CMK (cell line): ENCODE measurements at places on chromosomes 4 and X.

- DNase-seq, result no peak
Observed at GRCh38 chr4:26386386-26386785, 65.6 kb downstream of the RBPJ start.

DNA sequence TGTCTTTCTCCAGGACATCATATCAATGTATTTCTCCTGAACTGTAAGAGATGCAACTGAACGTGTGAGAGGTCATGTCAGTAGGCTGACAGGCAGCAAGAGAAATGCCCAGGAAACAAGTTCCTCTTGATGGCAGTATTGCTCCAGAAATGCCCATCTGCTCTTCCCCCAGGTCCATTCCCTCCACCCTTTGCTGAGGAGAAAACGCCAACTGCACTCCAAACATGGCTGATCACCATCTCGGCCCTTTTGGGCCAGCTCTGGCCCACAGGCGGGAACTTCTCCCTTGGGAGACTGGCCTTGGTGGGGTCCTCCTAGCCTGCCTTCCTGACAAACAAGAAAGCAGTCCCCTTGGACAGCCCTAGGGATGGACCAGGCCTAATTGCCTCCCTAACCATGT, 276.5 kb upstream of the AGTR2 start:
- no peak for DNase-seq

GRCh38 chr4:6909113-6909969, at the start of gene TBC1D14:
TSS of gene TBC1D14 (plus strand) at chr4:6909826. CDS start at chr4:6923390, 13,564 bp downstream.
- no peak for DNase-seq

GRCh38 chr4:20044502-20044911, 207.2 kb upstream of the SLIT2 start:
- no peak for DNase-seq

DNA sequence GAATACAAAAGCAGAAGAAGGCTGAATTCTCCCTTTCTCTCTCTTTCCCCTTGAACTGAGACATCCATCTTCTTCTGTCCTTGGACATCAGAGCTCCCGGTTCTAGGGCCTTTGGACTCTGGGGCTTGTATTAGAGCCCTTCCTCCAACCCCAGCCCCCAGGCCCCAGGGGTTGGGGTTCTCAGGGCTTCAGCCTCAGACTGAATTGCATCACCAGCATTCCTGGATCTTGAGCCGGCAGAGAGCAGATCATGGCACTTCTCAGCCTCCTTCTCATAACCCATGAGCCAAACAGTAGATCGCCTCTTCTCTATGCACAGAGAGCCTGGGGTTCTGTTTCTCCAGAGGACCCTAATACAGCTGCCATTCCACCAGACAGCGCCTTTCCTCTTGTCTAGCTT, 25.3 kb upstream of the CLDN24 start:
- DNase-seq, result no peak

DNA sequence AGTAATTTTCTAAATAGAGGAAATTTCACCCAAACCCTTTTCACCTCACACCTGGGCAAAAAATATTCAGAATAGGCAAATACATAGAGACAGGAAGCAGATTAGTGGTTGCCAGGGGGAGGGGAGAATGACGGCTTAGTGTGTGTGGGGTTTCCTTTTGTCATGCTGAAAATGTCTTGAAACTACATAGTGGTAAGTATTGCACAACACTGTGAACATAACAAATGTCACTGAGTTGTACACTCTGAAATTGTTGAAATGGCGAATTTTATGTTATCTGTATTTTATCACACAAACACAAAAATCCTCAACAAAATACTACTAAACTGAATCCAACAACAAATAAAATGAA, 60.7 kb upstream of the PLAC1 start:
- DNase-seq, result no peak

DNA sequence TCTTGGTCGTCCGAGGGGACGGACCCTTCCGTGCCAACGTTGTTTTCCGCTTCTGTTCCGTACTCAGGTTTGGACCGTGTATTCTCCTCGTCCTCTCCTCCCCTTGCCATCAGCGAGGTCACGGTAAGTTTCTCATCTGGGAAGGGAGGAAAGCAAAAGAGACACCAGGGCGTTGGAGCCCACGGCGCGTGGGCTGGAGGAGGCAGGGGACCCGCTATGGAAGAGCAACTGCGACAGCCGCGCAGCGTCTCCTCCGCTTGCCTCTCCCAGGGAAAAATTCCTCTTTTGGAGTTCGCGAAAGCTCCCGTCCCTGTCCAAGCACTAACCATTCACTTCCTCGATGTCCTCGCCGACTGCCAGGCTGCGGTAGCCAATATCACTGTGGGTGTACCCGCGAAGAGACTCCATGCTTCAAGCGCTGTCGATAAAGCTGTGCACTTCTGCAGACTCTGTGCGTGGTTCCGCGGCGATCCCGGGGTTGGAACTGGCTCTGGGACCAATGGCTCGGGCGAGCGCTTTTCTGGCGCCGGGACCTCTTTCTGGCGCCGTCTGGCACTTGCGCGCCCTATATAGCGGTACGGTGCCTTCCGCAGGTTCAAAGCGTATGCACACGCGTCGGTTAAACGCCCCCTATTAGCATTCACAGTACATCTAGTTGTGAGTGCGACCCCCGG, at the start of gene ESX1:
ESX1 (minus strand) TSS at position 492 of the 674 bp plus-strand sequence; CDS start at position 408, 84 bp downstream.
- no peak for DNase-seq

DNA sequence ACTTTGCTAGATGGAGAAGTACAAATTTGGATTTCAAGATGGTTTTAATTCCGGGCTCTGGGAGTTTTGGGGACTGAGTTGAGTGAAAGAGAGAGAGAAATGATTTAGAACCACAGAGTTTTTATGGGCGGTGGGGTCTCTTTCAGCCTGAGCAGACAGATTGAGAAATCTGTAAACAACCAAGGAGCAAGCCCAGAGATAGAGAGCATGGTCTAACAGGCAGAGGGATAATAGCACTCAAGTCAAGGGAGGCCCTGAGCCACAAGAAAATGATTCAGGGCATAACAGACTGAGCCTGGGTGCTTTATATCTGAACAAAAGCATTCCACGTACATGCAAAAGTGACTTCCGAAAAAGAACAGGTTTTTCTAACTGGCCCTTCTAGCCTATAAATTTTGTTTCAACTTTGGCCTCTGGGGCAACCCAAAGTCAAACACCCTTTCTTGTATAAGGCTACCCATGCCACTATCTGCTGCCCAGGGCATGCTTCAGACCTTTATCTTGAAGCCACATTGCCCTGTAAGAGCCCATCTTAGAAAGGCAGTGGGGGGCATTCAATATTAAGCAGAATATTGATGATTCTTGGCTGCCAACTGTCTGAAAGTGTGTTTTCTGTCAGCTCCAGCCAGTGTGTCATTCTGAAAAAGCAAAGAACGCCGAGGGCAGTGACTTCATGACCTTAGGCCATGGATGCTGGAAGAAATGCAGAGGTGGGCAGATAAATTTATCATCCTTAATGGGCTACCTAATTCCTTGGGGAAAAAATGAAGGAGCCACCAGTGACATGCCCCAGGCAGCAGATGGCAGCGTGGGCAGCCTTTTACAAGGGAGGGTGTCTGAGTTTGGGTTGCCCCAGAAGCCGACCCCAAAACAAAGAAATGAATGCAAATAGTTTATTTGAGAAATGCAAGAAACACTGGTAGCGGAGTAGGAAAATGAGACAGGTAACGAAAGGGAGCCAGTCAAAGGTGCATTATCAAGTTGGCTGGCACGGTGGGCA, 637.6 kb downstream of the MID1IP1 start:
- no peak for DNase-seq
